Tracheal epithelial cell (primary cell): ENCODE measurements at places on chromosomes 2 and 18. TPM values are rescaled to one million over a fixed set of nuclear protein-coding genes. Genes with fewer than 3 reads are reported as not detected.

The DCDC2C gene
- not detected in 2 replicates for total RNA-seq

The TMEM182 gene
- total RNA-seq, result 3.6 and 4.3 TPM in 2 replicates

The EFHD1 gene
- 1.2 TPM in 1 of 2 replicates, not detected in the other for total RNA-seq

The SLC38A11 gene
- not detected in 2 replicates for total RNA-seq

The SSB gene
- total RNA-seq, result 58.3 and 79.1 TPM in 2 replicates

The LIMS4 gene
- not detected in 2 replicates for total RNA-seq

The INHBB gene
- 0.21 and 0.24 TPM in 2 replicates for total RNA-seq

The STARD6 gene
- 0.43 TPM in 1 of 2 replicates, not detected in the other for total RNA-seq

The EN1 gene
- not detected in 2 replicates for total RNA-seq

The MEIS1 gene
- 8.9 and 26.4 TPM in 2 replicates for total RNA-seq

The TWIST2 gene
- total RNA-seq, result 7.0 and 8.5 TPM in 2 replicates

The FBLN7 gene
- total RNA-seq, result 0.96 TPM in 1 of 2 replicates, not detected in the other

The PAIP2B gene
- total RNA-seq, result 2.2 and 3.4 TPM in 2 replicates

The FZD7 gene
- 0.85 and 13.7 TPM in 2 replicates for total RNA-seq

The BIN1 gene
- 19.0 and 39.0 TPM in 2 replicates for total RNA-seq

The TEX261 gene
- total RNA-seq, result 15.4 and 16.4 TPM in 2 replicates

The FOXI3 gene
- not detected in 2 replicates for total RNA-seq

The CD8B2 gene
- not detected in 2 replicates for total RNA-seq

The LIPG gene
- 5.3 and 36.9 TPM in 2 replicates for total RNA-seq

The SH2D6 gene
- not detected in 2 replicates for total RNA-seq

The CCDC178 gene
- total RNA-seq, result 1.1 TPM in 1 of 2 replicates, not detected in the other

The CTAGE1 gene
- total RNA-seq, result not detected in 2 replicates

The HOXD12 gene
- not detected in 2 replicates for total RNA-seq

The RBMS1 gene
- 32.2 and 51.3 TPM in 2 replicates for total RNA-seq

The MALL gene
- total RNA-seq, result 41.7 and 67.1 TPM in 2 replicates

The LYG1 gene
- not detected in 2 replicates for total RNA-seq

The TCF23 gene
- not detected in 2 replicates for total RNA-seq

The VPS4B gene
- total RNA-seq, result 109 and 114 TPM in 2 replicates

The PRKCE gene
- total RNA-seq, result 7.2 and 11.7 TPM in 2 replicates

The ADGRF3 gene
- not detected in 2 replicates for total RNA-seq

The RIOK3 gene
- 93.7 and 122 TPM in 2 replicates for total RNA-seq

The CD207 gene
- total RNA-seq, result not detected in 2 replicates

The TMEFF2 gene
- total RNA-seq, result under 0.01 TPM in 1 of 2 replicates, not detected in the other

The NEU2 gene
- total RNA-seq, result not detected in 2 replicates

The CHPF gene
- total RNA-seq, result 115 and 131 TPM in 2 replicates

The HOXD1 gene
- total RNA-seq, result 0.21 and 1.7 TPM in 2 replicates

The FTCDNL1 gene
- total RNA-seq, result 0.21 and 1.4 TPM in 2 replicates

The GALM gene
- 2.4 and 3.6 TPM in 2 replicates for total RNA-seq

The TIMM21 gene
- total RNA-seq, result 19.5 and 35.6 TPM in 2 replicates

The BCL11A gene
- 6.7 and 6.8 TPM in 2 replicates for total RNA-seq

The CPO gene
- not detected in 2 replicates for total RNA-seq

The SP140 gene
- total RNA-seq, result 0.48 TPM in 1 of 2 replicates, not detected in the other

The OTX1 gene
- total RNA-seq, result 2.7 and 4.3 TPM in 2 replicates

The DYNAP gene
- total RNA-seq, result not detected in 2 replicates

The DCC gene
- under 0.01 TPM in 1 of 2 replicates, not detected in the other for total RNA-seq

The LAMA1 gene
- total RNA-seq, result 1.5 and 25.8 TPM in 2 replicates

The MDH1B gene
- total RNA-seq, result 0.48 TPM in 1 of 2 replicates, not detected in the other

The FAM228A gene
- total RNA-seq, result 0.43 TPM in 1 of 2 replicates, not detected in the other

The ABHD1 gene
- total RNA-seq, result not detected in 2 replicates

The BAZ2B gene
- total RNA-seq, result 37.7 and 38.1 TPM in 2 replicates

The EDAR gene
- total RNA-seq, result under 0.01 and 0.48 TPM in 2 replicates
